RWPE1 (cell line): ENCODE measurements at places on chromosomes 6 and 20.

DNA sequence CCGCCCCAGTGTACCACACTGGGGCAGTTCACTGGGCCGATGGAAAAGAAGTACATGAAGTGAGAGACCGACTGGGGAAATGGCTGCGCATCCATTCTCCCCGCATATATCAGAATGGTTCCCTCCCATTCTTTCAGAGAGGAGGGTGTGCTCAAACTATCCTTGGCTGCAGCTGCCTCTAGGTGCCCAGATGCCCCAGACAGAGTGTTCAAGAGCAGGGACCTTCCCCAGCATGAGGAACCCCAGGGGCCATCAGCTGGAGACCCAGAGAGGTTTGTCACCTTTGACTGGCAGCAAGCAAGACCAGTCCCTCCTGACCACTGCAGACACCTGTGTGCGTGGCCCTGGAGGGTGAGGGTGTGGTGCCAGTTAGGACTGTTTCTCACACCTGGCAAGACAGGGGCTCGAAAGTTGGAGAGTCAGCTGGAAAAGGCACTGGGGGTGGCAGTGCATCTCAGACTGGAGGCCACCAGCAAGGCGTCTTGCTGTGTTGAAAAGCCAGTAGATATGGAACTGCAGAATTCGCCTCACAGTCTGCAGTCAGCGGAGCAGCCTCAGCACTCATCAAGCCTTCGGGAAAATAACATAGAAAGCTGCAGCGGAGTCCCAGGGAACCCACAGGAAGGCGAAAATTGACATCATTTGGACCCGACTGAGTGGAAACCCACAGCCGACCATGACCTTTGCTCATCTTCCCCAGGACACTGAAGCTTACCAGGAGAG is 76.7 kb downstream of the GPR6 start:
- DNase-seq: no peak

DNA sequence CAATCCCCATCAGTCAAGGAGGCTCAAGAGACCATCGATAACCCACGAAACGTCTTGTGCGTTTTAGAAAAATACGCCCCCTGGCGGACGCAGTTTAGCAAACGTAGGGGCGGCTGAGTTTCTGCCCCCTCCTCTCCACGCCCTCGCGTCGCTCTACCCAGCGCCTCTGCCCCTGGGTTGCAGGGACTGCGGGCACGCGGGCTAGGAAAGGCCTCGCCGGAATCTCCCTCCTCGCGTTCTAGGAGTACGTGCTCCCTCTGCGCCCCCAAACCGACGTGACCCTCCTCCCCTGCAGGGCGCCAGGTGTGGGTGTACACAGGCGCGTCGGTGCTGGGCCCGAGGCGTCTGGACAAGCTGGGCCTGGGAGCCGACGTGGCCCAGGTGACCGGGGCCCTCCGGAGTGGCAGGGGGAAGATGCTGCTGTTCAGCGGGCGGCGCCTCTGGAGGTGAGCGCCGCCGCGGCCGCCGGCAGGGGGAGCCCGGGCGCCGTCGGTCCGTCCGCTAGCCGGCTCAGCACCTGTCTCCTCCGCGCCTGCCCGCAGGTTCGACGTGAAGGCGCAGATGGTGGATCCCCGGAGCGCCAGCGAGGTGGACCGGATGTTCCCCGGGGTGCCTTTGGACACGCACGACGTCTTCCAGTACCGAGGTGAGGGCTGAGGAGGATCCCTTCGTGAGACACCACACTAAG is 5.3 kb downstream of the MMP9 start:
- DNase-seq: peak; percentile 83

DNA sequence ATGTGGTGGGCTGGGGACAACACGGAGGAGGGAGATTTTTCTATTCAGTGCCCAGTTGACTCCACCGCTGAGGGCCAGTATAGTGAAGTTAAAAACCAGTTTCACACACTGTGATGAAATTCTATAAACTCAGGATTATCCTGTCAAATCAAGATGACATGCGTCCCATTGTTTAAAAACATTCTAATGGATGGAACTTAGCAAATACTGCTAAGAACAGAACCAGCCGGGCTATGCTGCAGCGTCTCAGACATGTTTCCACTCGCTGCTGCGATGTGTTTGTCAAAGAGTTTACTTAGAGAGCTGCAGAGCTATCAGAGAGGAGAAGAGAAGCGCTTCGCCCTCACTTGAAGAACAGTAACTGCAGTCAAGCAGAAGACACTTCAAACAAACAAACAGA is 212.6 kb upstream of the FOXQ1 start:
- DNase-seq: peak; percentile 17

DNA sequence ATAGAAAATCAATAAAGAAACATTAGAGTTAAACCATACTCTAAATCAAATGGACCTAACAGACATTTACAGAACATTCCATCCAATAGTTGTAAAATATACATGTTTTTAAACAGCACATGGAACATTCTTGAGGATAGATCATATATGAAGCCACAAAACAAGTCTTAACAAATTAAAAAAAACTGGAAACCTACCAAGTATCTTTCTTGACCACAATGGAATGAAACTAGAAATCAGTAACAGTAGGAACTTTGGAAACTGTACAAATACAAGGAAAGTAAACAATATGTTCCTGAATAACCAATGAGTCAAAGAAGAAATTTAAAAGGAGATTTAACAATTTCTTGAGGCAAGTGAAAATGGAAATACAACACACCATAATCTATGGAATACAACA is 91.2 kb upstream of the GLP1R start:
- DNase-seq: no peak

DNA sequence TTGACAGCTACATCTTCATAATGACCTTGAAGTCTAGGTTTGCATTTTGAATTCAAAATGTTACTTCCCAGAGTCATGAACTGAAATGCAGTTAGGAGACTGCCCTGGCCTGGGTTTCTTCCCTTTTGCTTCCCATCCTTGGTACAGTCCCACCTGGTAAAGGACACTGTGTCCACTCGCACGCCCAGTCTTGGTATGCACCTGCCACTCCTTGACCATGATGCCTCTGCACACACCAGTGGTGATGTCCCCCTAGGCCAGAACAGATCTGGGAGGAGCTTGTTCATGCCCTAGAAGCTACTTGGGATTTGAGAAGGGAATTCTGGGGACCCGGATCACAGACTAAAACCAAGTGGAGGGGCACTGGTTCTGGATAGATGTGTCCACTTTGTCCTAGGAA is 3.6 kb downstream of the PPP1R14C start:
- DNase-seq: no peak

GRCh38 chr6:157621406-157621805 is 201.6 kb upstream of the SNX9 start:
- no peak for DNase-seq

DNA sequence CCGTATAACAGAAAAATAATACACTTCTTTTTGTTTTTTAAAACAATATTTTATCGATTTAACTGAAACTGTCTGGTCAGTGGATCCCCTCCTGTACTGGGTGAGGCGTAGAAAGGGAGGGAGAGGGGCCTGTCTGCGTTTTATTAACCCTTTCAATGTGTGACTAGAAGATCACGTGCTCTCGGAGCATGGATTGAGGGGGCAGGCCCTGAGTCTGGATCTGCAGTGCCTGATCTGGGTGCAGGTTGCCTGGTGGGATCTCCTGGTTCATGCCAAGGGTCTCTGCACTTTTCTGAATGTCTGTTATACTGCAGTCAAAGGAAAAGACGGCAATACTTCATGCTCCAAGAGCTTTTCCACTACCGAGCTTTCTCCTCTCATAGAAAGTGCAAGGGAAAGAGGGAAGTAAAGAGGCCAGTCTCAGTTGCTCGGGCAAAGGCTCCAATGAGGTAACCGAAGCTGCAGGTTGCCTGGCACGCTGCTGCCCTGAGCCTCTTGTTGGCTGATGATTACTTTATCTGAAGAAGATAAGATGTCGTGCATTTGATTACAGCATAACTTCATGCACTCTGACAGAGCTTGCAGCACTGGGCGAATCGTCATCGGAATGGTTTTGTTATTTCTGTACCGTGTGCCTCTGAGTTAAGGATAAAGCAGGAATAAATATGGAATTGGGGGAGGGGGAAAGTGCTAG is 167.5 kb upstream of the PMEPA1 start:
- no peak for DNase-seq

- no peak for DNase-seq
Measured at GRCh38 chr6:97133067-97133466, 149.9 kb downstream of the MMS22L start.

DNA sequence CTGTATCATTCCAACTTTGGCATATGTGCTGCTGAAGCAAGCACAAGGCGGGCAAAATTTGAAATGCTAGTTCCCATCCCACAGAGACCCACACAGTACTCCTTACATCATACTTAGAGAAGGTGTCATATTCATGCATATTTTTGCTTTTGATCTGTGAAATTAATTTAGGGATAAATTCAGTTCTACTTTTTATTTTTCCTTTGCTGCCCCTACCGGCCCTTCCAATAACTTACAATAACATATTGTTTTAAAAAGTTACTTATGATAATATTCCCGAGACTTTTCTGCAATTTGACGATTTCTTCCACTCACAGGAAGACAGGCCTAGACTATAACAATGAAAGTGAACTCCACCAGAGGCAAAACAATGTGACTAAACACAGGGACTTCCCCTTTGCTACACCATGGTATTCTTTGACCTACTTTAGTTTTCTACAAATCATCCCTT is 35.0 kb downstream of the SESN1 start:
- DNase-seq: peak; percentile 19

DNA sequence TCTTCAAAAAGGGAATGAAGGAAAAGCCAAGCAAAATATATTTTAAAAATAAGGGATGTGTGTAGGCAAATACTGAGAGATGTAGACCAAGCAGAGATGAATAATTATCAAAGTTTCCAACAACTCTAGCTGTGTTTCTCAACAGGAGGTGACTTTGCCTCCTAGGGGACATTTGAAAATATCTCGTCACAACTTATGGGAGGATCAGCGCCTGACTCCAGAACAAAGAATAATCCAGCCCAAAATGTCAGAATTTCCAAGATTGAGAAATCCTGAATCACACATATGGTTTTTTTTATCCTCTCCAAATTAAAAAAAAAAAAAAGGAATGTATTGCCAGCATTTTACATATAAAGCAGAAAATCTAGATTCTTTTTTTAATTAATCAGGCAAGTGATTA is 241.2 kb upstream of the ZFP64 start:
- no peak for DNase-seq

DNA sequence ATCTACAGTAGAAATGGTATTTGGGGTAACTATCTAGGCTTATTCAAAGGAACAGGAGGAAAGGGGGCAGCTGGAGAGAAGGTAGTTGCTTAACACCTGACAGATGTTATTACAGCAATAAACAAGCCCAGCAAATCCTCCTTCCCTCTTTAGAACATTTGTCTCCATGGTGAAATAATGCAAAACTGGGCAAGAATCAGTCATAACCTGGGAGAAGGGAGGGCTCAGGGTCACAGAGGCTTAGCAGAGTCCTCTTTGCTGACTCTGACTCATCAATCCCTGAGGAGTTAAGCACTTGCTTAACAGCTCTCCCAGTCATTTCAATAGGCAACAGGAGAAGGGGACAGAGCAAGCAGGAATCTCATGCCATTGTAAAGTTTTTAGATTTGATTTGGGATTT is 230.3 kb downstream of the IBTK start:
- DNase-seq: peak; percentile 80

DNA sequence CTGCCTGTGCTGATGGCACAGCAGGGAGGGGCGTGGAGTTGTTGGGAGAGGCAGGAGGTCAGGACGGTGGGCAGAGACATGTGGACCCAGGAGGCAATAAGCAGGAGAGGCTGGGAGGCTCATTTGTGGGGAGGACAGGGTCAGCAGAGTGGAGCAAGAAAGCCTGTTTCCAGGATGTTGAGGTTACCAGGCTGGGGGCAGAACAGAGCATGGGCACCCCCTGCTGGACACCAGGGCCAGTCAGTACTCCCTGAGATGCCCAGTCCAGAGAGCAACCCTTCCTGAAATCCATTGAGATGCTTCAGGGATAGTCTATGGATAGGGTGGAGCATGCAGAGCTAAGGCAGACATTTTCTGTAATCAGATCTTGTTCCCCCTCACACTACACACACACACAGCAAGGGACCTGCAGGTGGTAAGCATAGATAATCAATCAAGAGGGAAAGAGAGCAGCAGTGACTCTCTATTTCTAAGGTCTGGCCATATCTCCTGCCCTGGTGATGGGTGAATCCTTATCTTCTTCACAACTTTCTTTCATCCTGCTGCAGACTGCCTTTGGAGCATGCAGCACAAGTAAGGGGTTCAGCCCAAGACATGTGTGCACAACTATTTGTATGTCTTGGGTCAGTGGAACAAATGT is 41.7 kb downstream of the MOCS1 start:
- DNase-seq: peak; percentile 13

DNA sequence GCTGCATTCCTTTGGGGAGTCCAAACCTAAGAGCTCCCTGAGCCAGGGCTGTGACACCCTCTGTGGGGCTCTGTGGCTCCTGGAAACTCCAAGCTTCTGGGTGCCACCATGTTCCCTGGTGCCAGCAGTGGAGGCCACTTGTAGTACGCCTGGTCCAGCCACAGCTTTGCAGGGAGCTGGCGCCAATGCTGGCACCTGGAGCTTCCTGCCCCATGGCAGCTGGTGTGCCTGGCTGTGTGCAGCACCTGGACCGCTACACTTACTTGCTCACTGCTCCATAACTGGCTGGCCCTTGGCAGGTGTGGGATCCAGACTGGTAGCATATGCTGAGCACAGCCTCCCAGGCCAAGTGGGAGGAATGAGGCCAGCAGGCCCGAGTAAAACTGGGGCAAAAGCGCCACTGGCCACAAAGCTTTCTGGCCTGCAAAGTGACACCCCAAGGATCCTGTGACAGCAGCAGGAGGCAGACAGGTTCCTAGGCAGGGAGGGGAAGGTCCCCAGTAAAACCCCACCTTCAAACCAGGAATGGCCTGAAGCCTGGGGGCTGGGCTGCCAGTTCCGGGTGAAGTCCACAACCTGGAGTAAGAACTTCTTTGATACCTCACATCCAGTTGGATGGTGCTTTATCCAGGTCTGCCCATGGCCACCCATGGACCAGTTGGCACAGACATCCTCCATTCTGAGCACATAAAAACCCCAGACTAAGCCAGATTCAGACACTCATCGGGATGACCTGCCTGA is 461.0 kb downstream of the TBC1D32 start:
- DNase-seq: no peak

- DNase-seq: peak; percentile 39
Measured at GRCh38 chr20:43541214-43541613, 17.6 kb upstream of the SGK2 start.

DNA sequence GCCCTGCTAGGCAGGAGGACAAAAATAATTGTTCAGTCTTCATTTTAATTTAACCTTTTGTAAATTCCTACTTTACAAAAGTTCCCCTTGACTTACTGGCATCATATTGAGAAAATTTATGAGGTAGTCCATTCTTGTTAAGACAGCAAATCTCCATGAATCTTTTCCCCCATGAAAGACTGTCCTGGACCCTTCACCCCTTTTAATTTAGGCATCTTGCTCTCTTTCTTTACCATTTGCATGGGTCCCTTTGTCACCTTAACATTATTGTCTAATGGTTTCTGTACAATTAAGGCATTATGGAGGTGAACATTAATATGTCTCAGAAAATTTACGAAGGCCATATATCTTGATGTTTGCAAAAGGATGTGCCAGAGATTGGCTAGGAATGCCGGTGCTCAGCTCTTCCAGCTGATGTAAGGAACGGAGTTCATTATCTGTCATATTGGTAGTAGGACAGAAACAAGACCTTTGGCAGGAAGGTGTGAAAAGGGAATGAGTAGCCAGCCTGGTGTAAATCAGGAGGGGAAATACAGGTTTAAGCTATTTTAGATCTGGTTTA is 382.8 kb upstream of the TSHZ2 start:
- no peak for DNase-seq
